ENCODE measurements at places on chromosomes 7 and 10.
A peak's percentile ranks its signal among the peaks of the same experiment; 100 is the strongest.

- no peak for DNase-seq
Observed at GRCh38 chr7:106866298-106867281, 1.5 kb downstream of the PIK3CG start.

DNA sequence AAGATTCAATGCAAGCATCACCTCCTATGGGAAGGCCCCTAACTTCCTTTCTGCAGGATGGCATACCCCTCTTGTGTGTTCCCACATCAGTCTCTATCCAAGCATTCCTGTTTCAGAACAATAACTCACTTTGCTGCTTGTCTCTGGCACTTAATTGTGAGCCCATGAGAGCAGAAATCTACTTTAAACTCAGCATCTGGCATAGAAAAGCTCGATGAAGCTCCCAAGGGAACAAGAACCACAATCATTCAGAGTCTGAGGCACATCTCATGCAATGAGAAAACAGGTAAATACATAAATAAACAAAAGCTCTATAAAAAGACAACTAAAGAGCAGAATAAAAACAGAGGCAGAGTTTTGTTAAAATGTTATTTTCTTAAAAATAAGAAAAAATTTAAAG lies 66.2 kb downstream of the VPS41 start:
- DNase-seq, result no peak

- DNase-seq, result no peak
Observed at GRCh38 chr10:6136215-6137201, 47.7 kb downstream of the RBM17 start.

GRCh38 chr10:20040012-20040411 lies 223.8 kb downstream of the PLXDC2 start:
- no peak for DNase-seq

- no peak for DNase-seq
Observed at GRCh38 chr7:130566898-130567280, 75.0 kb downstream of the MEST start.

GRCh38 chr10:123200531-123200930 lies 46.3 kb downstream of the BUB3 start:
- no peak for DNase-seq

DNA sequence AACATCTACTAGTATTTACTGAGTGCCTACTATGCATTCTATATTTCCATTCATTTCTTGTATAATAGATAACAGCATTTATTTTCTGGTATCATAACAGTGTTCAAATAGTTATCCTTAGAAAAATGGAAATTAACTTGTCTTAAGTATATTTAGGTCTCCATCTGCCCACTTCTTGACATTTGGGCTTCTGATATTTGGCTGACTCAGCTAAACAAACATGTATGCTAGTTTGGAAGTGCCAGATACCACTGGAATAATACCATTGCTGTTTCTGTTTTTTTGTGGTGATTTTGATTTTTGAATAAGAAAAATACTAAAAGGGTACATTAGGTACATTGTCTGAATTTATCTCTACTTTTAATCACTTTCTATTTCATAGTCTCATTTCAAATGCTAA lies 169.2 kb downstream of the ST7 start:
- peak; percentile 54 for DNase-seq

DNA sequence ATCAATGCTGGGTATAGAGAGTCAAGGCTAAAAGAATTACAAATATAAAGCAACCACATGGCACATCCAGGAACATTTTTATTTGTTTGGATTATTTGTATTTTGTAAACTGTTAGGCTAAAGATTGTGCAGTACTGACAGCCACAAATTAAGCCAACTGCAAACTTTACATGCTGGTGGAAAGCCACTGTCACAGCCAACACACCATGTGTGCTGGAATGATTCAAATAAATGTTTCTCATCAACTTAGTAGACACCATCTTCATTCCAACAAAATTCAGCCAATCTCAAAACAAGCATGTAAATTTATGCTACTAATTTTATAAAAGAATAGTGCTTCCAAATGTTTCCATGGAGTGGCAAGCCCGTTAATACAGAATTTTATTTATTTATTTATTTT lies 211.8 kb downstream of the ELMO1 start:
- DNase-seq, result no peak

- DNase-seq, result no peak
Observed at GRCh38 chr7:44143646-44144250, 2.6 kb upstream of the MYL7 start.

GRCh38 chr10:86327954-86328725 lies 38.5 kb downstream of the GRID1 start:
- no peak for DNase-seq

DNA sequence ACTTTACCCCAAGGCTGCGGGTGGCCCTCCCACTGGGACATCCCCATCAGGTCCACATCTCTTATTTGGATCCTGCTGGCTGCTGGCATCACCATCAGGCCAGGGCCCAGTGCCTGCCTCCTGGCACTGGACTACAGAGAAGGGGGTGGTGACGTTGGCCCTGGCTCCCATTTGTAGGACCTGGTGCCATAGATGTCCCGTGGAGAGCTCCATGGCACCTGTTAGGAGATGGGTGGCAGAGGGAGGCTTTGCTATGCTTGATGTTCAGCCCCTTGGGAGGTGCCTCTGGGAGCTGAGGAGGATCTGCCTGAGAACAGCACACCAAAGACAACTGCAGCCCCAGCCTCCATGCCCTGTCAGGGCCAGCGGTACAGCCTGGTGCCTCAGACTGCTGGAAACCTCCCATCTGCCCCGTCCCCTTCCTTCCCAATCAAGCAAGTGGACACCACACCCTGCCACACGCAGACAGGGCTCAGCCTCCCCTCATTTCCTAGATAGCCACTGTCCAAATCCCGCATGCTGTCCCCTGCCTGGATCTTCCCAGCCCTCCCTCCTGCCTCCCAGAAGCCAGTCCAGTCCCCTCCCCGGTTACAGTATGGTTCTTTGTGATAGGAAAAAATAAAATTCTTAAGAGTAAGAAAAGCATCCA lies 230.0 kb upstream of the GRB10 start:
- no peak for DNase-seq

DNA sequence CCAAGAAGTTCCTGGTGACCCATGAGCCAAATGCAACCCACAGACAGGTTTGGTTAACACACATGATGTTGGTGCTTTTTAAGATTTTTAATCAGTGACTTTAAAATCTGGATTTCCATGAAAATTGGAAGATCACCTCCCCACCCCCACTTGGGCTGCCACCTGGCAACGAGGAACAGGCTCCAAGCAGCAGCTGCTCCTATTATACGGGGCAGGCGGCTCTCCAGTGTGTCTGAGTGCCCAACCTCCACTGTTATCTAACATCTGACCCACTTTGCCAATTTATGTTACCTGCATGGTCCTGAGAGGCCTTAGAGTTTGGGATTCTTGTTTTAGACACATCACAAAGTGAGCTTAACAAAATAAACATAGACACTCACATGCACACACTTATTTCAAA lies 56.4 kb downstream of the SGMS1 start:
- peak; percentile 89 for DNase-seq

GRCh38 chr7:18521945-18522566 lies 26.5 kb downstream of the HDAC9 start:
- DNase-seq, result no peak

DNA sequence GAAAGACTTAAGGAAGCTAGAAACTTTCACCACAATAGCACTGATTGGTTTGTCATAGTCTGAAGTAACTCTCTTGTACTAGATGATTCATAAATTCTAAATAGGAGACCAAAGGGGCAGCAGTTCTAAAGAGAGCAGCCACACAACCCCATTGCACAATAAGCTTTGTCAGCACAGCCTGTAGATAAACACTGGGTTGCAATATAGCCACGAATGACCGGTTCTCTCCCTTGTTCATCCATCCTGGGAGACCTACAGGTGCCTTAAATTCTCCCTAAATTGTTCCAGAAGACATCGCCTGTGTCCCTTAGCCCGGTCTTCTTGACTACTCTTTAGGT lies 167.0 kb downstream of the SNX13 start:
- no peak for DNase-seq

- DNase-seq, result no peak
Observed at GRCh38 chr7:107728276-107728675, 15.7 kb upstream of the CBLL1 start.

DNA sequence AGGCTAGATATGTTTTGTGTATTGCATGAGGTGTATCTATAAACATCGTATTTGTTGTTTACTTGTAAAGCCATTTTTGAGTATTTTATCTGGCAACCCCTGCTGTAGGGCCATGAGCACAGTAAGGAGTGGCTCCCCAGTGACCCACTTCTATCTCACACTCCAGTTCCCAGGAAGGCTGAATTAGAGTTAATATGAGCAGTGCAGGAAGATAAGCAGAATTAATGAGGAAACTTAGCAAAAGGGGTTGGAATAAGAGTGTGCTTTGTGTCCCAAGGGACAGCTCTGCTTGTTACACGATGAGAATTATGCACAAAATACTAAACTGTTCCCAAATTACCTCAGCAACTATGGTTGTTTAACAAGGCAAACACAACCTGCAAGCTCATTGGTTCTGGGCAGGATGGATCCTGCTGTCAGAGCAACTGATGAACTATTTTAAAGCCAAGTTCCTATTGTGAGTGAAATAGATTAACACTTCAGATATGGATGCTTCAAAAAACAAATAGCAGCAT lies 1005.8 kb downstream of the NRG3 start:
- no peak for DNase-seq

GRCh38 chr10:1631282-1631681 lies 106.0 kb downstream of the ADARB2 start:
- no peak for DNase-seq

DNA sequence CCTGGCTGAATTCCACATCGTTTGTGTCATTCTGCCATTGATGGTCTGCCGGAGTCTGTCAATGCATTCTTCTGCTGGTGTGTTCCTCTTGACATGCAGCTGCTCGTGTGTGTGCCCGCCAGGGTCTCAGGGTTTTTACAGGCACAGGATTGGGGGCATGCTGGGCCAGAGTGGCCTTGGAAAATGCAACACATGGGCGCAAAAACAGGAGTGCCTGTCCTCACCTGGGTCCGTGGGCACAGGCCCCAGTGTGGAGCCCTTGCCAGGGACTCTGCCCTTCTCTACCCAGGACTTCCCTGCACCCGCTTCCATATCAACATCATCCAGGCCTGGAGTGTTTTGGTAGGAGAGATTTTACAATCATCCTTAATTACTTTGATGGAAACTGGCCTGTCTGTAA lies 340.7 kb downstream of the KIF20B start:
- no peak for DNase-seq

- DNase-seq, result peak; percentile 58
Observed at GRCh38 chr7:47783456-47784223, 164.6 kb downstream of the PKD1L1 start.
